A172 (cell line): ENCODE measurements at places on chromosomes 11 and 22.

DNA sequence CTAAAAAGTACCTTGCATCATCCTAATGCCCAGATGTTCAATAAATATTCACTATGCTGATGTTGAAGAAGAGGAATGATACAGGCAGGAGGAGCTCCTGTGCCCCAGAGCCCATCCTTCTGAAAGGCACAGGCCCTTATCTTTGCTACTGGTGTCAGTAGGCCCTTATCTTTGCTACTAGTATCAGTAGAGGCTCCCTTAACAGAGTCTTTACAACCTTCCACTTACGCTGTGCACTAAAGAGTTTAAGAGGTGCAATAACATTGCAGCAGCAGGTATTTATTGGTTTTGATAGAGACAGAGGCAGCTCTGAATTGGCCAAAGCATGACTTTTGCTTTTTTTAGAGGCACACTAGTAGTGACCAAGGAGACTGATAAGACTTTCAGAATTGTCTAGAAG, 174.4 kb downstream of the TENM4 start:
- no peak for DNase-seq

DNA sequence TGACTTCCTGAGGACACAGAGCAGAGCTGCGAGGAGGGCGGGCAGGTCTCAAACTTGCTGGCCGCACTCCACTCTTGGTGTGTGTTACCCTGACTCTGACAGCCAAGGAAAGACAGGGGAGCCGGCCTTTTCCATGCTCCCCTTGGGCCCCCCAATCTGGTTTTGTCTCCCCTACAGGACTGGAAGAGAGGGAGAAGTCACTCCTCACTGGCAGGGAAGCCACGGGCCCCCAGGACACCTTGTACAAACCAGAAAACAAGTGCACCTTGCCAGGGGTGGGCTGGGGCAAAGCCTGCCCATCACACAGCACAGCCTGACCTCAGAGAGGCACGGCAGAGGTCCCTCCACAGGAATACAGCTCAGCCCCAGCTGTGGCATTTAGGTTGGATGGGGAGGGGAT, 20.2 kb downstream of the CBX7 start:
- DNase-seq = no peak

GRCh38 chr11:112523477-112523876, 262.8 kb upstream of the PLET1 start:
- peak; percentile 61 for DNase-seq

DNA sequence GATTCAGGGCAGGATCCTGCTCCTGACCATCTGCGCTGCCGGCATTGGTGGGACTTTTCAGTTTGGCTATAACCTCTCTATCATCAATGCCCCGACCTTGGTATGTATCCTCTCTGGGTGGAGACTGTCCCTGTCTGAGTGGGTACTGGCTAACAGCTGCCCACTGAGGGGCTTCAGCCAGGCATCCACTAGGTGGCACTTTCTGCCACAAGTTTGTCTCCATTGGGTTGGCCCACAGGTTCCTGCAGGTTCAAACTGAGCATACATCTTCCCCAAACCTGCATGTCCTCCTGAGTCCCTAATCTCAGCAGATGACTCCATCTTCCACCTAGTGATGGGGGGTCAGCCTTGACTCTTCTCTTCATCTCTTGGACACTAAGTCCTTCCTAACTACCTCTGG, 4.4 kb downstream of the SLC2A11 start:
- no peak for DNase-seq

GRCh38 chr11:86740628-86741483, 59.5 kb upstream of the PRSS23 start:
- peak; percentile 92 for DNase-seq
